ENCODE measurements at places on chromosomes 7 and 10.

DNA sequence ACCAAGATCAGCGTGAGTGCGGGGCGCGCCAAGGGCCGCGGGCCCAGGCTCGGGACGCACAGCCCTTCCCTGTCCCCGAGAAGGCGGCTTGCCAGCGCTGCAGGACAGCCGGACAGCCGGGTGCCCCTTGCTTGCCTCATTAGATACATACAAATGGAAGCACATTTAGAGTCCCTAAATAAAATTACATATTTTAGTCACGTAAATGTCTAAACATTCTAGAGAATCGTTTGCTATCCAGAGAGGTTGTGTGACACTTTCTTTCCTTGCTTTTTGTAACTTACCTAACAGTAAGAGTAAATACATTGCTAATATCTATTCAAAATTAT is 4.8 kb downstream of the VSTM2A start:
- no peak for DNase-seq

DNA sequence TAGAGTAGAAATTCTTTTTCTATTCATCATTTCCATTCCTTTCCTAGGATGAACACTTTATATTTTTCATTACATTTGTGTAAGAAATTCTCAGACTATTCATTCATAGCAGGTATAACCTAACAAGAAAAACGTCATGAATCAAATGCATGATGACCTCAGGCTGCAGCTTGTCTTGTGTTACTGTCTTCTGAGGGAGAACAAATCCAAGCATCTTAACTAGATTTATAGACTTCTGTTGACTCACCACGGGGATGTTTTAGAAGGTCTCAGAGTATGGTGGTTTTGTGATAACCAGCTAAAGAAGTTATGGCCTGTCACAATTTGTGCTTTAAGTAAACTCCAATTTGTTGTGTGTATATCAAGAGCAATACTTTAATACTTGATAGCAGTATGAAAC is 102.7 kb downstream of the ANKRD7 start:
- DNase-seq = no peak

- DNase-seq = peak; percentile 32
Observed at GRCh38 chr7:131327626-131328376, at the start of gene MKLN1. Gene MKLN1 (plus strand): TSS chr7:131327876. CDS start chr7:131327900, 24 bp downstream.

DNA sequence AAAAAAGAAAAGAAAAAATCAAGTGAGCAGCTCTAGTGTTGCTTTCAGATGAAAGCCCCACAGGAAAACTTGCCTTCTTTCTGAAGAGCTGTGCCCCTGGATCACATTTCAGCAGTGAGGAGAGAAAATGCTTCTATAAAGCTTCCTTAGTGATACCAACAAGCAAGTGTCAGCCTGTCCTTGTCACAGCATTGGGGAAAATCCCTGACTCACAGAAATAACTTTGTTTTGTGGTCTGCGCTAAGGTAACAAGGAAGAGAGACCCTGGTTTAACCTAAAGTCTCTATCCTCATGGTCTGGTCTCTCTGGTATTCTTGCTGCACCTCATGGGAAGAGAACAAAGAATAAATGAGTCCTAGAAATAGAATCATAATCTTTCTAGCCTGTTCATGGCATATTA is 885.2 kb upstream of the SORCS1 start:
- DNase-seq = no peak

- no peak for DNase-seq
Observed at GRCh38 chr7:51352174-51353100, 35.8 kb upstream of the COBL start.

DNA sequence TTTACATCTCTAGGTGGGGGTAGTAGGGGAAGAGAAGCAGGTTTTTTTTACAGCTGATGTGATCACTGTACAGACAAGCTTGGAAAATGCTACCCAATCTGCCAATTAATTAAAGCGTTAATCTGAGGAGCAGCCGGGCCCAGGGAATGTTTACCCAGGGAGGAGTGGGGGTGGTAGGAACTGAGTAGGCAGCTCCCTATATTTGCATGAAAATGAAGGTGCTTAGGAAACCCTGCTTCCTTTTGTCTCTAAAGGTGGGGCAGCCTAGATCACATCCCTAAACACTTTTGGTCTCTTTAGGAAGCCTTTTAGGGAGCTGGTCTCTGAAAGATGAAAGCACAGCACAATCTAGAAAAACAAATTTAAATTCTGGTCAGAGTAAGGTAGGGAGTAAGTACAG is 53.0 kb upstream of the NFKB2 start:
- DNase-seq = no peak

- DNase-seq = no peak
Observed at GRCh38 chr7:245574-246295, 44.2 kb upstream of the FOXL3 start.

DNA sequence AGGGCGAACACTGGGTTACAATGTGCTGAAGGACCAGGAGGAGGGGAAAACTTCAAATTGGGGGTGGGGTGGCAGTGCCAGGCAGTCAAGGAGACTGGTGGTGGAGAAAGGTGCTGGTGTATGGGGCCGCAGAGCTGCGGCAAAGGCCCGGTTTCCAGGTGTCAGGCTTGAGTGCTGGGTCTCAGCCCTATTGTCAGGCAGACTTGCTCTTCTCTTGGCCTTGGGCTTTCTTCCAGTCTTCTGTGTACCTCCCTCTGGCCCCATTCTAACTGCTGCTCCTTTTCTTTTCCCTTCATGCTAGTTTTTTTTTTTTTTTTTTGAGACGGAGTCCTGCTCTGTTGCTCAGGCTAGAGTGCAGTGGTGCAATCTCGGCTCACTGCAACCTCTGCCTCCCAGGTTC is 51.0 kb downstream of the POLR3A start:
- no peak for DNase-seq

DNA sequence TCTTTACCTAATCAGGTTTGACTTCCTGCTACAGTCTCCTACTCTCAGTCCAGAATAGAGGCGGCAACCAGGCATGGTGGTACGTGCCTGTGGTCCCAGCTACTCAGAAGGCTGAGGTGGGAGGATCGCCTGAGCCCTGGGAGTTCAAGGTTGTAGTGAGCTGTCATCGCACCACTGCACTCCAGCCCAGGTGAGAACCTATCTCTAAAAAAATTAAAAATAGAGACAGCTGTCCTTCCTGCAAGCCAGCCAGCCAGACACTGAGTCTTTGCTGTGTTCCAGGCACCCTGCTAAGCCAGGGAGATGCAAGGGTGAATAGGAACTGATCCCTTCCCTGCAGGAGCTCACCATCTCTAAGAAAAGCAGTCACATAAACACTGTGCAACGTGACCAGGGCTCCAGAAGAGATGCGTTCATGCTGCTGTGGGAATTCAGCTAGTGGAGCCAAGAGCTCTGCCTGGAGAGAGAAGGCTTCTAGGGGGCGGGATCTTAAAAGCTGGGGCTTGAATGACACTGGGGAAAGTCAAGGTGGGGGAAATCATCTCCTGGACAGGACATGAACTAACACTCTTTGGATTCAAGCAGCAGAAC is 22.1 kb upstream of the SLIT1 start:
- no peak for DNase-seq

- peak; percentile 25 for DNase-seq
Observed at GRCh38 chr7:14596421-14596820, 306.1 kb downstream of the DGKB start.

GRCh38 chr10:69955211-69955805 is 97.3 kb upstream of the MACROH2A2 start:
- DNase-seq = no peak

GRCh38 chr10:49184642-49185111 is 3.5 kb downstream of the TMEM273 start:
- DNase-seq = no peak

- no peak for DNase-seq
Observed at GRCh38 chr7:24874791-24875190, 105.2 kb downstream of the OSBPL3 start.

GRCh38 chr10:97119058-97119745 is 66.6 kb downstream of the SLIT1 start:
- DNase-seq = no peak

Data from GM04503 (cell line).